NCI-H748 treated with DMSO at 0.1 percent for 48 hours (cell line): ENCODE measurements at places on chromosomes 5 and 9.
A peak's percentile ranks its signal among the peaks of the same experiment; 100 is the strongest.

DNA sequence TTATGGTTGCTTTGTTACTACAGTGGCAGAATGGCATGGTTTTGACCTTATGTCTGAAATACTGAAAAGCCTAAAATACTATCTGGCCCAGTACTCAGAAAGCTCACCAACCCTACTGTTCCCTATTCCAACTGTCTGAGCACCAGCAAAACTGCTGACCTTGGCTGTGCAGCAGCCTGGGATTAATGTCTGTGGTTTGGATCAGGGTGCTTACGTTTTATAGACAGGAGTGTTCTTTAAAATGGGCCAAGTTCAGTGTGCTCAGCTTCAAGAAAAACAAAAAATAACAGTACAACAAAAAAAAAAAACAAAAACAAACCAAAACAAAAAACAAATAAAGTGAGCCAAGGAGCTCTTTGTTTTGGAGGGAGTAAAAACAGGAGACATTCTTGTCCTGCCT lies 36.4 kb downstream of the SLC28A3 start:
- DNase-seq, result no peak

DNA sequence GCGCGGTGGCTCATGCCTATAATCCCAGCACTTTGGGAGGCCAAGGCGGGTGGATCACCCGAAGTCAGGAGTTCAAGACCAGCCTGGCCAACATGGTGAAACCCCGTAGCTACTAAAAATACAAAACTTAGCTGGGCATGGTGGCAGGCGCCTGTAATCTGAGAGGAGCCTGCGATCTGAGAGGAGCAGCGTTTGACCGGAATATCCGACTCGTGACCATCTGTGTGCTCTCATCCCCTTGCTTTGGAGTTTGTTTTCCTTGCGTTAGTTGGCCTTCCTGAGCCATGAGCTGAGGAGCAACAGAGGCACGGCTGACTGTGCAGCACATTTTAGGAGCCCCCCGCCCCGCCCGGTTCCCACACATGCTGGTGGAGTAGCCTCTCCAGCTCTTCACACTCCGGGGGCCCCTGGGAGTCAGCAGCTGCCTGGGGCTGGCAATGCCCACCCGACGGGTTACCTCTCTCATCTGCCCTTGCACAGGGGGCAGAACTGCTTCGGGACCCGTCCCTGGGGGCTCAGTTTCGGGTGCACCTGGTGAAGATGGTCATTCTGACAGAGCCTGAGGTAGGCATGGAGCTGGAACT lies 3.0 kb downstream of the ADAMTS13 start:
- no peak for DNase-seq

DNA sequence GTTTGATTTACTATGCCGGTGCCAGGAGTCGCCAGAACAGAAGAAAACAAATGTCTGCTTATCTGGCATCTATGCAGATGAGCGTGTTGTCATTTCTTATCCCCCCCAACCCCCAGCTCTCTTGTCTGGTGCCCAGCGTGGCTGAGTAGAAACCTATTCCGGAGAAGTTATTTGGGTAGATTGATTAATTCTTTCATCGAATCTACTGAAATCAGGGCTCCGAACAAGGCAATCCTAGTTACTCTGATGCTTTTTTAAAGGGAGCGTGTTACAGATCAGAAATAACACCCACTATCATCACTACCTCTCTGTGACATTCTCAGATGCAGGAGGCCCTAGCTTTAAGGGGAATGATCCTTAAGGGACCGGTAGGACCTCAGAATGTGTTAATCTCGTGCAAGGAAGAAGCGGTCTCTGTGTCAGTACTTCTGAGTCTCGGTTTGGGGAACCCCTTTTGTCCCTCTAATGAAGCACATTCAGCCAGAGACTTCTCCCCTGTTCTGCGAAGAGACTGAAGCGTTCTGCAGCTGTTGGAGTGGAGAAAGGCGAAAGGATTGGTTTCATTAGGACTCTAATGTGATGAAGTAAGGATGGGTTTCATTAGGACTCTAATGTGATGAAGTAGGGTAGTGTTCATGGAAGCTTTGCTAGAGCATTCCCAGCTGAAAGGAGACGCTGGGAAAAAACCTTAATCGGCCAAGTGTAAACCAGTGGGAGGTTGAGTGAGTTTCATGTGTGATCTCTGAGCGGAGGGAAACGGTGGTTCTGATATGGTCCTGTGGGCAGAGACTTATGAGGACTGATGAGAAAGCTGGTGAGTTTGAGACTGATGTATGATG lies 1.5 kb downstream of the PIP5K1B start:
- DNase-seq, result no peak

DNA sequence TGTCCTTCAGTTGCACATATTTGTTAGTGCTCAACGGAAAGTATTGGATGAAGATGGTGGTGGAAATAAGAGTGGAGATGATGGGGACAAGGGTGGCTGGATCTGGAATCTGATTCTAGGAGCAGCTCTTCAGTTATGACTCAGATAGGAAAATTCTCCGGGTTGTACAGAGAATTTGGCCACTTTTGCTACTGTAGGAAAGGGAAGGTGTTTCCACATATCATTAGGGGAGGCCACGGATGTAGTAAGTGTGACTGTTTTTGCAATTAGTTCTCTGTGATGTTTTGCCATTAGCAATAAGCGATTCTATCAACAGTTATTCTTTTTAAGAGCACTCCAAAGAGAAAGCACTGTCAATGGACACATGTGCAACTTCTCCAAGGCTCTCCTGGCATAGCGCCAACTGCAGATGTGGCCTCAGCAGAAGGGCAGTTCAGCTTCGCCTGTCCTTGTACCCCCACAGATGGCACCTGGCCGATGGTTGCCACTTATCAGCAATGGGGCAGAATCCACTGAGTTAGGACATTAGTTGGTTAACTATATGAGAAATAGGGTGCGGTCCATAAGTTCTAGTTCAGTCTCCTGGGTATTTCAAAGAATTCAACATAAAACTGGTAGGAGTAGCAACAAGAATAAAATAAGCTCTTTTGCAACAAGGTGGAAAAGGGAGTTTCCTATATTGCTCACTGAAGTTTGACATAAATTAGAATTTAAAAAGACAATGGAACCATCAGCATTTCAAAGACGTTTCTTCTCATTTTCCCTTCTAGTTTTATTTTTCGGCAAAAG lies 96.3 kb downstream of the ARSB start:
- no peak for DNase-seq

- no peak for DNase-seq
Observed at GRCh38 chr5:81161012-81161601, 72.0 kb upstream of the CKMT2 start.

DNA sequence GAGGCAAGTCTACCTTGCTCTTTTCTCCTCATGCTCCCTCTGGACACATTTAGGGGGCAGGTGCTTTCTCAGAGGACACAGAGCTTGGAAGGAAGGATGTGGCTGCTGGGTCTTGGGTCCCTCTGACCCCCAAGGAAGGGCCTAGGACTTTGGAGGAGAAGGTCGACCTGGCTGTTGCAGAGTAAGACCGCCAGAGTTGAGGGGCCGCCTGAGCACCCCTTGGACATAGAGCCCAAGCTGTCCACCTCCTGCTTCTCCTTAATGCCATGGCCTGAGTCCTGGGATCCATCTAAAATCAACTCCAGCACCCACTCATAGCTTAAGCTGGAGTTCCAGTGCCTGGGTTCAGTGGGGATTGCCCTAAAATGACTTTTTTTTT lies 20.6 kb downstream of the LAMC3 start:
- no peak for DNase-seq

- DNase-seq, result peak; percentile 76
Observed at GRCh38 chr9:102587281-102587680, 407.9 kb upstream of the CYLC2 start.

DNA sequence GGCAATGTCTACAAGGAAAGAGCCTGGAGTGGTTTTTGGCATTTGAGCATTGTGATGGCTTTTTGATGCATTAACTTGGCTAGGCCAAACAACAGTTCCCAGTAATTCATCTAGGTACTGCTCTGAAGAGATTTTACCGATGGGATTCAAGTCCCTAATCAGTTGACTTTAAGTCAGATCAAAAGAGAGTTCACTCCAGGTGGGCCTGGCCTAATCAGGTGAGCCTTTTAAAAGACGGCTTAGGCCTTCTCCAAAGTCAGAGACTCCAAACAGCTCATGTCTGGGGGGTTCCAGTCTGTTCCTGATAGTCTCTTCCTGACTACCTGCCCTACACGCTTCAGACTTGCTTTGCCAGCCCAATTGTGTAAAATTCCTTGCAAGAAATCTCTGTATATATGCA lies 53.7 kb downstream of the RIGI start:
- no peak for DNase-seq

DNA sequence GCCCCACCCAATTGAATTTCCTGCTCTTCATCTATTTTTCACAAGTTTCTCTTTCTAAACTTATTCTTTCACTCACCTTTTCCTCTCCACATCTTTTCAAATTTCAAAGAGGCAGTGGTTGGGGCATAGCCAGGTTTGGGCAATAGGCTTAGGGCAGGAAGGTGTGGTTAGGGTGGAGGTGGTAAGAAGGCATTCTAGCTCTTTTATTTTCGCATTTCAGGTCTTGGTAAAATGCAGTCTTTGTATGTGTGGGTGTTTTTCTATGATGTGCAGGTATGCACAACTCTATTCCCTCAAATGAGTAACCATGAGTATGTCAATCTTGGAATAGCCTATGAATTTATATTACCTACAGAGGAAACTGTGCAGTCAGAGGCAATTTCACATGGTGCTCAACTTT lies 129.8 kb upstream of the IFNE start:
- DNase-seq, result no peak

- DNase-seq, result no peak
Observed at GRCh38 chr5:74672215-74672877, 12.7 kb upstream of the HEXB start.

GRCh38 chr9:121185178-121185745 lies 16.4 kb downstream of the RAB14 start:
- DNase-seq, result no peak

DNA sequence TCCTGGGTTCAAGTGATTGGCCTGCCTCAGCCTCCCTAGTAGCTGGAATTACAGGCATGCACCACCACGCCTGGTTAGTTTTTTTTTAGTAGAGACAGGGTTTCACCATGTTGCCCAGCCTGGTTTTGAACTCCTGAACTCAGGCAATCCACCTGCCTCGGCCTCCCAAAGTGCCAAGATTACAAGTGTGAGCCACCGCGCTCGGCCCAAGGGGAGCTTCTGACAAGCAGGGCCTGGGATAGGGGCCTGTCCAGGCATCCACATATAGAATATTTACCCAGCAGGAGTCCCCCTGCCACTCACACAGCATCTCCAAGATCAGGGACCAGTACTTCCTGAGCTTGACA lies 10.1 kb downstream of the IRF1 start:
- DNase-seq, result no peak

GRCh38 chr5:55600086-55600485 lies 65.3 kb upstream of the PLPP1 start:
- DNase-seq, result no peak

GRCh38 chr9:134637241-134637640 lies 4.4 kb upstream of the COL5A1 start:
- DNase-seq, result no peak

DNA sequence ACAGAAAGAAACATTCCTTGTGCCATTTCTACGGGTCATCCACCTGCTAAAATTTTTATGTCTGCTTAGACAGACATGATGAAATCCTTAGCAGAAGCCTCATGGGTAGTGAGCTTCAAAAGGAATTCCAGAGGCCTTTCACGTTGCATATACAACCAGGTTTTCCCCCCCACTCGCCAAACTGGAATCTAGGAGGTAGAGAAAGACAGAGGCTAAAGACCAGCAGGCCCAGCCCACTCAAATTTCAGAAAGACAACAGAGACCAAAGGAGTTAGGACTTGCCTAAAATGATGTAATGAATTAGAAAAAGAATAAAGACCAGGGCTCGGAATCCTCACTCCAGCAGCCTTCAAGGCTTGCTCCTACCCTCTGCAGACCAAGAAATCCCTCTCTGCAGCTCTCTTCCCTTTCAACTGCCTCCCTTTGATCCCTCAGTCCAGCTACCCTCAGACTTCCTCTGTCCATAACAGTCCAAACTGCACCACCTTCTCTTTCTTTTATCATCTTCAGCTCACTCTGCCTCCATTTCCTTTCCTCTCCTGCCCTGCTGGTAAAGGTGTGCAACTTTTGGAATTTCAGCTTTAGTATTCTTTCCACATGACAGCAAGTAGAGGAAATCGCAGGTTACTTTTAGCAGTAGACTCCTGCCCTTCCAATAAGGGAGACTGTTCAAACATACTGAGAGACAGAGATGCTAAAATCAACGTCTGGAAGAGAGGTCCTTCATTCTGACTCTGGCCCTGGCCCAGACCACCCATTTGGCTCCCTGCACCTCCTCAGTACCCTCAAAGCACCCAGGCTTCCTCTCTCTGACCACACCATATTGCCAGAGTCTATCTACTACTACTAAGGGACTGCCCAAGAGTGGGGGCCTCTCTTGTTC lies 8.9 kb downstream of the B4GALT1 start:
- no peak for DNase-seq

GRCh38 chr5:76402251-76402885 lies 717 bp upstream of the IQGAP2 start:
- DNase-seq, result peak; percentile 68

DNA sequence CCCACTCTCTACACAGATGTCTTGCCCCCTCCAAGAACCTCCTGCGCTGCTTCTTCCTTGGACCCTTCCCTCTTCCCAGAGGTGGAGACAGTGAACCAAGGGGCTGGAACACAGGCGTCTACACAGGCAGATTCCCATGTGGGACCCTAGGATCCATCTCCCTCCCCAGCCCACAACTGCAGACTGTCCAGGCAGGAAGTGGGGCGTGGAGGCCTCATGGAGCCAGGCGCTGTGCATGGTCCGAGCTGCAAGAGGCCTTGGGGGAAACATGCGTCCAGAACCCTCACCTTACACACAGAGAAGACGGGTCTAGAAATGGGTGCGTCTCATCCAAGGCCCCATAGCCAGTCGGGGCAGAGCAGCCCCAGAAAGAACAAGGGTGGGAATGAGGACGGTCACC lies 117.5 kb downstream of the VAV2 start:
- no peak for DNase-seq

DNA sequence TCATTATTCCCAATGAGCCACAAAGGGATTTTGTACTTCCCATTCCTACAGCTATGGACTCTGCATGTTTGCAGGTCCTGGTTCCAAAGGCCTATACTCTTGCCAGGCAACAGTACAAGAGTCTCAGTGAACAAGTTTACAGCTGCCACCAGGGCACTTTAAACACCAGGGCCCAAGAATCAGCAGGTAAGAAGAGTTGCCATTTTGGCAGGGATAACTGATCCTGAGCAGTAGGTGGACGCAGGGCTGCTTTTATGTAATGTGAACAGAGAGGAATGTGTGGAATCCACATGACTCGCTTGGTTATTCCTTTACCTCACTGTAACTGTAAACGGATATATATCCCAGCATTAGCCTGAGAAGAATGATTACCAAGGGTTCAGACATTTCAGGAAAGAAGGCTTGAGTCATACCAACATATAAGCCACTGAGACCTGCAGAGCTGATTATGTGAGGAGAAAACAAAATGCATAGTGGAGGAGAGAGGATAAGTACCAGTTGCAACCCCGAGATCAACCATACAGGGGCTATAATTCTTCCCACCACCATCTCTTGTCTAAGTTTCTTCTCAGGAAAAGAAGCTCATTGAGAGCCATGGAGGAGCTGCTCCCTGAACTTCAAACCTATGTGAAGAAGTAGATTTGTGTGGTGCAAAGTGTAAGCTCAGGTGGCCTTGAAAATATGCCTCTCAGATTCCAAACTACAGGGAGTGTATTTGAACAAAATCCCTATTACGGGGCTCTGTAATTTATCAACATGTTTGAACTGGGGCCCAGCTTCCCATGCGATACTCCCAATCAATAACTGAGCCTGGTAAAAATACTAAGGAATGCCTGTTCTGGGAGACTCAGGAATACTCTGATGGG lies 24.6 kb downstream of the RAPGEF6 start:
- no peak for DNase-seq

- DNase-seq, result peak; percentile 43
Observed at GRCh38 chr5:58122848-58123392, 337.0 kb downstream of the PLK2 start.
